ENCODE measurements at places on chromosomes 7 and 10.

- DNase-seq: no peak
Observed at GRCh38 chr7:149865437-149865836, 8.3 kb upstream of the ATP6V0E2 start.

GRCh38 chr10:91603931-91604331 lies 28.9 kb downstream of the PPP1R3C start:
- peak; percentile 86 for DNase-seq

DNA sequence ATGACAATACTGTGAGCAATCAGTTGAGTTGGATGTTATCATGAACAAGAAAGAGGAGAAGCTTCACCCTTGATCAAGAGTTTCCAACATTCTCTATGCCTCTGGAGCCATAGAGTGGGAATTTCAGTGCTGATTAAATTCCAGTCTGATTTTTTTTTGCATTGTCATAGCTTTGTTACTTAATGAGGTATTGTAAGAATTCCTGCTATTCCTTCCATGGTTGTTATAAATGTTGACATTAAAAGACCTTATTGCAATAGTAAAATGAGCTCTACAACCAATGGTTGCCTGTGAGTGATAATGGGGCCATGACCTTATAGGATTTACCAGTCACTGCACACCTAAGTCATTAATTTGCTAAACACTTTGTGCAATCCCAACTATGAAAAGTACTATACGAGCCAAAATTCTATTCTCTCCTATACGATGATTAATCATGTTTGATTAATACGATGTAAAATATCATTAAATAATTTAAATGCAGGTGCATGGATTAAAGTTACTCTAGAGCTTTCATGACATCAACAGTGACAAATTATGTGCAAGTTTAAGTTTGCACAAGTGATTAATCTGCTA lies 353.2 kb upstream of the KLF6 start:
- no peak for DNase-seq

DNA sequence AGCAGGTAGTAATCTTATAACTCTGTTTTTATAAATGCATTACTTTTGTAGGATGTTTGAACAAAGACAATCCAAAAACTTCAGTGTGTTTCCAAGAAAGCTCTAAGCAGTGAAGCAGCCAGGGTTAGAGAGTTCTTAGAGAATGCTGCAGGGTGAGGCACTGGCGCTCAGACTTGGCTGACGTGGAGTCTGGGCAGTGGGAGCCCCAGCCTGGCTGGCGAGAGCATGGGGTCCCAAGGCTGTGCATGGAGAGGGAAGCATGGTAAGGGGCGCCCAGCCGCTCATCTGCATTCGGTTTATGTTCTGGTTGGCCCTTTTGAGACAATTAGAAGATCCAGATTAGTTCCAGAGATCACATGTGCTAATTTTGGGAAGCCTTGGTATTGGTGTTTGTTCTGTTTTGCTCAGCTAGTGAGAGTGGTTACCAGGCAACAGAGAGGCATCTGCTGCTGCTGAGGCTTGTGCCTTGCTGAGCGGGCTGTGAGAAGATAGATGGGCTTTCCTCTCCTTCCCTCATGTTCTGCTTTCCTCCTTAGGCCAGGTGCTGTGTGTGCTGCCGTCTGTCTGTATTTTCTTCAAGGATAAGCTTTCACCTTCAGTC lies 10.3 kb downstream of the SUN1 start:
- DNase-seq: no peak

All from kidney glomerular epithelial cell (primary cell).